ENCODE measurements at places on chromosomes 6 and 20. TPM values are rescaled to one million over a fixed set of nuclear protein-coding genes. Genes with fewer than 3 reads are reported as not detected.
A peak's percentile ranks its signal among the peaks of the same experiment; 100 is the strongest.

- DNase-seq = no peak
Observed at GRCh38 chr6:92777146-92777740, 642.1 kb downstream of the EPHA7 start.

DNA sequence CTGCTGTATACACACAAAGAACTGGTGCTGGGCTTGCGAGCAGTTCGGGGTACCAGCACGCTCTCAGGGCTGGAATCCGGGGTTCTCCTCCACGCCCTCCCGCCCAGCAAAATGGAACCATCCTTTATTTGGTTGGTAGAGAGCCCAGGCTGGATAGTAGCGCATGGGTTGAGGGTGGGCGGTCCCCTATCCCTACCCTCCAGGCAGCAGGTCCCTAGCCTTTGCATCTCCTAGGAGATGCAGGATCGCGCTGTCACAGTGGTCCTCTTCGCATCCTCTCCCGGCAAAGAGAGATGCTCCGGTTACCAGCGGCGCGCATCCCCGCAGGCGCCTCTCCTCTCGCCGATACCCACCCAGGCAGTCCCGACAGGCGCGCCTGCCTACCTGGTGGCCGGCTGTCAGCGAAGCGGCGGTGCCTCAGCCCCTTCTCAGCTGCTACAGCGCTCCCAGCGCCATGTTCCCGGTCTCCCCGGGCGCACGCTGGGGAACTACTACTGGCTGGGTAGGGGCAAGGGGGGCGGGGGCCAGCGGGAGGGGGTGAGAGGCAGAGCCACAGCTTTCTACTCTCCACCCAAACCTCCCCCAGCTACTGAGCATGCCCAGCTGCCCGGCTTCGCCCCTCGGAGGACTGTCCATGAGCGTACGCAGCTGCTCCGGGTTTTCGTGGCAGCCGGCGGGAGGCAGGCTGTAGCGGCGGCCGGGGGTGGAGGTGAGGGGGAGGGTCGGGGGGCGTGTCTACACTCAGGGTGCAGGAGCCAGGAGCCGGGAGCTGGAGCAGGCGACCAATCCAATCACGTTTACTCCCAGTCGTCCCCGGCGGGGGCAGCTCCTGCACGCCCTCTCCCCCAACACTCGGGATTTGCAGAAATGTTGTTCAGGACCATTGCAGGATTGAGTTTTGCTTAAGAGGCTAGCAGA is at the start of gene PAK5:
Gene PAK5 (minus strand): TSS at position 699 of the 918 bp plus-strand sequence. CDS start 194,748 bp downstream, outside the sequence.
- peak; percentile 84 for DNase-seq

DNA sequence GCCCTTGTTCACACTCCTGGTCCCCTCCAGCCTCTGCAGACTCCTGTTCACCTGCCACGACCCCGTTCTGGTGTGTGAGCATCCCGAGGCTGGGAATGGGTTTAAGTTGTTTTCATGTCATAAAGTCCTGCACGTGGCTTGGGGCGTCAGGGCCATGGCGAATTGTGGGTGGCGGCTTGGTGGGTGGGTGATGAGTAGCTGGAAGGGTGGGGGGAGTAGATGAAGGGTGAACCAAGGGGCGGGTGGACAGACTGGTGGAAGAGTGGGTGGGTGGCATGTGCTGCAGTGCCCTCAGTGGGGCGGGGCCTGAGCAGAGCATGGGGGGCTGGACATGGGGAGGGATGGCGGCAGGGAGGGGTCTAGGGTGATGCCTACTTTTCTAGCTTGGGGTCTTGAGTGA is 54.3 kb downstream of the DLGAP4 start:
- DNase-seq = no peak

GRCh38 chr20:63053432-63054102 is 46.8 kb upstream of the BHLHE23 start:
- peak; percentile 16 for DNase-seq

GRCh38 chr20:59375541-59375940 is 75.1 kb downstream of the EDN3 start:
- DNase-seq = no peak

- no peak for DNase-seq
Observed at GRCh38 chr6:141946502-141946901, 186.2 kb upstream of the GJE1 start.

GRCh38 chr6:138194287-138194686 is 24.0 kb downstream of the PBOV1 start:
- DNase-seq = no peak

GRCh38 chr20:18395544-18395943 is 71.3 kb downstream of the DZANK1 start:
- no peak for DNase-seq

GRCh38 chr6:4480788-4481735 is 295.1 kb upstream of the CDYL start:
- DNase-seq = no peak

GRCh38 chr6:56529594-56530191 is 113.0 kb downstream of the DST start:
- no peak for DNase-seq

- DNase-seq = no peak
Observed at GRCh38 chr20:32135983-32136515, 26.5 kb downstream of the TM9SF4 start.

DNA sequence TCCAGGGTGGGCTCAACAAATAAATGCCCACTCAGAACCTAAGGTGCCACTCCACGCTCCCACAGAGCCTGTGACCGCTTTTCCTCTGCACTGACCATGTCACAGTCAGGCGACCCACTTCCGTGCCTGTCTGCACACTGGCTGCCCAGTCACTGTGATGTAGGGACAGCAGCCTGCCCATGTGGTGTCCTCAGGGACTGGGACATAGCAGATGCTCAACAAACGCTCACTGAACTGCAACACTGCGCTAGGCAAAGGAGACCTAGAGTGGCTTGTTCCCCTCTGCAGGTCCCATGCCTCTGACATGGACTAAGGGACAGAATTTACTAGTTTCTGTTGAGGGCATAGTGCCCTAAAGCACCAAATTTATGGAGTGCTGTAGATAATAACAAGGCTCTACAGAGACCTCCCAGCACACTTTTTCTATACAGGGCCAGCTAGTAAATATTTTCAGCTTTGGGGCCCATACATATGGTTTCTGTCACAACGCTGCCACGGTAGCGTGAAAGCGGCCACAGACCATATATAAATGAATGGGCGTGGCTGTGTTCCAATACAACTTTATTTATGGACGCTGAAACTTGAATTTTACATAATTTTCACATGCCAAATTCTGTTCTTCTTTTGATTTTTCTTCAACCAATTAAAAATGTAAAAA is 57.8 kb upstream of the MRPS10 start:
- DNase-seq = no peak

GRCh38 chr6:33333666-33334065 is 16.1 kb upstream of the ZBTB22 start:
- DNase-seq = no peak

DNA sequence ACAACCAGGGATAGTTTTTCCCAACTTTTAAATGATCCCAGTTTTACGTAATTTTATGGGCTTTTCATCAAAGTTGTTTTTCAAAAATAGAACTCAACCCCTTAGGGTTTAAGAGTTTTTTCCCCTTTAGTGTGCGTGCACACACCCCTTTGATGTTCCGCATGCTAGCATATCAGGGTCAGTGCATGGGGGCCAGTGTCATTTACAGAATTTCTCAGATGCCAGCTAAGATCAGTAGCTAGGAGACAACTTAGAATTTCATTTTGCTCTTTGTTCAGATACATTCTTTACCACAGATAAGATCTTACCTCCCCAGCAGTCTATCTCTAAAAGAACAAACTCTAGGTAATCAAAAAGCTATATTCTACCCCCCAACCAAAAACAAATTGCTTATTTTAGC is 238.5 kb upstream of the SASH1 start:
- no peak for DNase-seq

DNA sequence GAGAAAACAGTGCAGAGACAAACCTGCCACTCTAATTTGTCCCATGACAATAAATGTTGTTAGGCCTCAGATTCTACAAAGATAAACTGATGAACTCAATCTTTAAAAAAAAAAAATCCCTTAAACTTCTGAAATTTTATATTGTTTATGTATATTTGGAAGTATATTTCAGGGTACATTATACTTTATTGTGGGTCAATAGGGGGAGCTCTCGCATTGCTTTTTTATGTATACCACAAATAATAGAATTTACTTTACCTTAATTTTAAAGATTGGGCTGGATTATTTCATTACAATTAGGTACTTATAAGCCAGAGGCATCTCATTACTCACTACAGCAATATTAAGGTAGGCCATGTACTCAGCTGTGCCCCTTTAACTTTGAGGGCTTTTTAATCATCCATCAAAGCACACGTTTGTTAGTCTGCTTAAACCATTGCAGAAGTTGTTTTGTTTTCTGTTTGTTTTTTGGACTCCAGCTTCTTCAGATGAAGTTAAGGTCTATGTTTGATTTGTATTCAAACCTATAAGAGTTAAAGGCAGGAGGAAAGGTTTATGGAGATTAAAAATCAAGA is 56.3 kb upstream of the EYA4 start:
- DNase-seq = no peak

ADGRF5 gene
- 19.2 TPM for total RNA-seq

ADGB gene
- total RNA-seq = not detected

ENPP1 gene
- 2.8 TPM for total RNA-seq

GABRR2 gene
- total RNA-seq = not detected
